ENCODE measurements at places on chromosomes 2 and 18. TPM values are rescaled to one million over a fixed set of nuclear protein-coding genes. Genes with fewer than 3 reads are reported as not detected.

Gene CRYGB
- not detected for total RNA-seq

Gene FARP2
- total RNA-seq, result 27.6 TPM

Gene ZNF521
- 1.0 TPM for total RNA-seq

Gene MAP3K20
- 35.3 TPM for total RNA-seq

Gene SPATA3
- total RNA-seq, result not detected

Gene TRABD2A
- total RNA-seq, result 96.0 TPM

All from mononuclear cell (primary cell).